Vagina (tissue), 2 donors: ENCODE measurements at places on chromosomes 16 and 17.

DNA sequence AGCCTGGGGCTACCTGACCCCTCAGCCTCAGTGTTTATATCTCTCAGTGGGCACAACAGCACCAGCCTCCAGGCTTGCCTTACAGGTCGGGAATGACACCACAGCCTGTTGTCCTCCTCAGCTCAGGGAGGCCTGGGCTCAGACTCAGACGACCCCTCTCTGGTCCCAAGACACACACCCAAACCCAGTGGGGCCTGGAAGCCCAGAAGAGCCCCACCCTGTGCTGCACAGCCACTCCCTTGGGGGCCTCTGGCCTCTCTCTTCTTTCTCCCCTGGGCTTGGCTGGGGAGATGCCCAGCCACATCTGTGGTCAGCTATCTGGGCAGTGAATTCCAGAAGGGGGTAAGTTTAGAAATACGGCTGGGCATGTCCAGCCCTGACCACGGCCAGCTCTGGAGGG is 2.4 kb downstream of the NATD1 start:
- no peak for DNase-seq

GRCh38 chr16:85306071-85306792 is 194.0 kb upstream of the CIBAR2 start:
- no peak for DNase-seq

GRCh38 chr17:69539781-69540319 is 125.4 kb downstream of the MAP2K6 start:
- no peak for DNase-seq

DNA sequence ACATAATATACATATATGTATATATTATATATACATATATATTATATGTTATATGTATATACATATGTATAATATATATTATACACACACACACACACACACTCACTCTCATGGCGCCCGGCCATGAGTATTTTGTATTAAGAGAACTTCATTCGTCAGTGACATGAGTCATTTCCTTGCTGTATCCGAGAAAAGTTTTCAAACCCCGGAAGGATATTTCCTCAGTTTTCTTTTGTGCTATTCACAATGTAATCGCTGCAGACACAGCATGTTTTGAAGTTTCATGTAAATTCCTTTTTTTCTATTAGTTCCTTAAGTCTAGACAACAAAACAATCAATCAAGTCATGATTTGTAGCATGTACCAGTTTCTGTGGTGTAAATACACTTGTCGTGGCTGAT is 33.3 kb downstream of the OR1D5 start:
- DNase-seq: no peak

DNA sequence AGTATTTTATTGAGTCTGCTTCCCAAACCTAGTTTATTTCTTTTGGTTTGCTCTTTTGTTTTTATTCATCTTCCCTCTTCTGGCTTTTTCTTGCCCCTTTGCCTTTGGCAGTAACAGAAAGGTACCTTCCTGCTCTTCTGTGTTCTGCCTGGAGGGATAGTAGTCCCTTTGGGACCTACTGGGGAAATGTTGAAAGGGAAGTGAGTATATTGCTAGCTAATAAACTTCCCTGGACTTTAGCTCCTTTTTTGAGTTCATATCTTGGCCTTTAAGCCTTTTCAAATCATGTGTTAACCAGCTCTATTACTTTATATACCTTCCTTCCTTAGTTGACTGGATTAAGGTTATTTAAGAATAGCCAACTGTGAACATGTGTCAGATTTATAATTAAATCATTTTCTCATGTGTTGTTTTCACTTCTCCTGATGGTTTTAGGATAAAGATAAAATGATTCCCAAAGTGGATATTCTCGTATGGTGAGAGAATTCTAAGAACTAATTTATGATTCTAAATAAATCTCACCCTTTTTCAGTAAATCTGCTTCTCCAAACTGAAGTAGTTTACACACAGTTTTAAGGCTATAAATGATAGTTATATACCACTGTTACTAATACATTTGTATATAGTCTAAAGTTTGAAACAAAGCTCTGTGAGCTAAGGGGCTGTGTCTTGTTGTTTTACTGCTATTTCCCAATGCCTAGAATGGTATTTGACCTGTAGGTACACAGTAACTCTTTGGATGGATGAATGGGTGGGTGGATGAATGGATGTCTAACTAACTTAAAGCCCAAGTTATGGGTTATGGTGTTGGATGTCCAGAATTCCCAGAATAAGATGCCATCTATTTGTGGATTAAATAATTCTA is 45.7 kb downstream of the OMG start:
- DNase-seq: no peak

GRCh38 chr17:31388770-31389656 is 2.5 kb upstream of the RAB11FIP4 start:
- no peak for DNase-seq

GRCh38 chr16:17556276-17557052 is 85.7 kb upstream of the XYLT1 start:
- no peak for DNase-seq

- no peak for DNase-seq
Observed at GRCh38 chr16:10405386-10405939, 19.6 kb downstream of the ATF7IP2 start.

GRCh38 chr17:42531455-42532354 is 4.3 kb upstream of the NAGLU start:
- no peak for DNase-seq
